ENCODE measurements at places on chromosomes 6 and 20.

DNA sequence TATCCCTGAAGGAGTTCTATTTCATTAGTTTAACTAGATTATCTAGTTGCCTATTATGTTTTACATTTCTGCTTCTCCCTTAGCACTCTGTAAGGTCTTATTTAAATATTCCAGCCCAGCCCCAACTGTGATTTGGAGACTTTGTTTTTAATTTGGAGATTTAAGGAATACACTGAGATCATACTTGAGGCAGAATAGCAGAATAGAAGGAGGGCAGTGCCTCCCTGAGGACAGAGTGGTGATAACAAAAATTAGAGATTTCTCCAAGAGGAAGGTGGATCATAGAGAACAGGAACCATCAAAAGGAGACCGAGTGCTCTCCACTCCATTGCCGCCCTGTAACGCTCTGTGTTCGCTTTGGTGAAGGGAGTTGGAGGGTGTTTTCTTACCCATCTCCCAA lies 14.8 kb upstream of the CD164 start:
- peak; percentile 8 for DNase-seq

DNA sequence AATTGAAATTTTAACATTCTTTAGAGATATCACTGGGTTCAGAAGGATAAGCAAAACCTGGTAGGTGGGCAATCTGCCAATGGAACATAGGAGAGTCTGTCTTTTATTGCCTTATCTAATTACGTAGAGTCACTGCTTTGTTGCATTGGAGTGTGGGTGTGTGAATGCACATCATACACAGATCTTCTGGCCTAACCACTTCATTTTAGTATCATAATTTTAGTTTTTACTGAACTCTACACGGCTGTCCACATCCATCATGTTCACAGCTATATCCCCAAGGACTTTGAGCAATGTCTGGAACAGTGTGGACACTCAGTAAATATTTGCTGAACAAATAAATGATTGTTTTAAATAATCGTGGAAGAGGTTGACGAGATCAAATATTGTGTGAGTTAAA lies 104.6 kb upstream of the AKIRIN2 start:
- DNase-seq, result no peak

GRCh38 chr6:113636357-113636824 lies 220.8 kb upstream of the MARCKS start:
- DNase-seq, result no peak

DNA sequence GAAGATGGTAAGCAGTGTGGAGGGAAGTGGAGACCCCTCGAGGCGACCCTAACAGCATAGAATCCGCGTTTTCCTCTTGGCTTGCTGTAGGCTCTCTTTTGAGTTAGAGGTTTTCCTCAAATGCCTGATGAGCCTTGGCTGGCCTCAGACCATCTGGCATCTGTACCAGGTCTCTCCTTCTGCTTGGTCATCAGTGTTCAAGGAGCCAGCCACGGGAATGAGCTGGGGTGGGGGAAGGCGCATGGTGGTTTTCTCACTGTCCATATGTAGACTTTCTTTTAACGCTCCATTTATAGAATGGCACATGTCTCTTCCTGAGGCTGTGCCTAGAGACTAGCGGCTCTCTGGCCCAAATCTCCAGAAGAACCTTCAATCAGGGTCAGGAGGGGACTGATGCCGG lies 8.1 kb upstream of the GUCA1A start:
- DNase-seq, result no peak

- DNase-seq, result no peak
These were observed 149.0 kb downstream of the EYS start for GRCh38 chr6:65558071-65558470.

- no peak for DNase-seq
These were observed 165.3 kb upstream of the PREP start for GRCh38 chr6:105568142-105568541.

DNA sequence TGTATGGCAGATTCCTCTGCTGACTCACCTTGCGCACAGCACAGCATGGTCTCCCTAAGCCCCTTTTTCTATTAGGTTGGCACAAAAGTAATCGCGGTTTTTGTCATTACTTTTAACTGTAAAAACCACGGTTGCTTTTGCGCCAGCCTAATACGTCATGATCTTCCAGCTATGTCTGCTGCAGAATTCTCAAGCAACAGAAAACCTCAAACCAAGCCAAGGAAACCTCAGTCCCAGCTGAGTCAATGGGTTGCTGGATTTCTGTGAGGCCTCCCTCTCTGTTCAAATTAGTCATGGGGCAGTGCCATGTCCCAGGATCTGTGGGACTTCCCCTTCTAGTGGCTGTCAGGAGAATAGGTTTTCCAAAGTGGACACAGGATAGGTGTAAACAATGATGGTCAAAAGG lies 15.7 kb upstream of the ENPP1 start:
- no peak for DNase-seq

DNA sequence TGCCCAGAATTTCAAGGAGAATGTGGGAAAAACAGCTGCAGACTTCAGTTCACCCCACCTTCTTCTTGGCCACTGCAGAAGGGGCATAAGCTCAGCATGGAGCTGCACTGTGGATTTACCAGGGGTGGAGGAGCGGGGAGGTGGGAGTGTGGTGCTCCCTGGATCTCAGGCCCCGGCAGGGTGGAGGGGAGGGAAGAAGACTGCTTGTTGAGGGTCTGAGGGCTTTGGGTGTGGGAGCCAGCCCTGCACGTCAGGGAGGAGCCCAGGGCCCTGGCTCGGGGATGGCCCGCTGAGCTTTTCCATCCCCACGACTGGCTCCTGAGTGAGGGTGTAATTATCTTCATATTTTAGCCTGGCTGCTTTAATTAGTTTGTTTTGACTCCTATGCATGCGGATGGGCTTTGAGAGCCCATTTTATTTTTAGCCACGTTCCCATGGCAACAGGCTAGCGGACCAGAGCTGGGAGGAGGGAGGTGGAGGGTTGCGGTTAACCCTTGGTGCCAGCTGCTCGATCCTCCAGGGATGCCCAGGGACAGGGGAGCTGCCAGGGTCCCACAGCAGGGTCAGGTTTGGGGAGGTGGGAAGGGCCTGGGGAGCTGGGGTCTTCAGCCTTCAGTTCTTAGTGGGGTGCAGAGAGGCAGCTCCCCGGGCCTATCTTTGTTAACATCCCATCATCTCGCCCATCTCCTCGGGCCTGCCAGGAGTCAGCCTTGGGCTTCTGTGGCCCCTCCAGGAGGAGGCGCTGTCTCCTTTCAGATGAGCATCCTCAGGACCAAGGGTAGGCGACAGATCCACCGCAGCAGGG lies 68.2 kb downstream of the RAB44 start:
- peak; percentile 65 for DNase-seq

GRCh38 chr6:81938991-81939732 lies 186.7 kb upstream of the TENT5A start:
- DNase-seq, result no peak

DNA sequence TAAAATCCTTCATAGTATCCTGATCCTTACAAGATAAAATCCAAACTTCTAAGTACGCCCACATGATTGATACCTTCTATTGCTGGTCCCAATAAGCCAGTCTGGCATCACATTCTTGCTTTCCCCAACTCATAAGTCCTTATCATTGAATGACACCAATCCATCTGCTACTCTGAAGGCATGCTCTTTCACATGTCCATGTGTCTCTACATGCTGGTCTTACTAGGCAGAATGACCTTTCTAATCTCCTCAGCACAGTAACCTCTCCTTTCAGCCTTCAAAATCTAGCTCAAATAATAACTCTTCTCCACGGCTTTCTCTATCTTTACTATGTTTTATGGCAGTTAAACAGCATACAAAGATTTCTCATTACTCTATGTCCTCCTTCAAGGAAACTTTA lies 71.1 kb downstream of the ASCC3 start:
- DNase-seq, result no peak

DNA sequence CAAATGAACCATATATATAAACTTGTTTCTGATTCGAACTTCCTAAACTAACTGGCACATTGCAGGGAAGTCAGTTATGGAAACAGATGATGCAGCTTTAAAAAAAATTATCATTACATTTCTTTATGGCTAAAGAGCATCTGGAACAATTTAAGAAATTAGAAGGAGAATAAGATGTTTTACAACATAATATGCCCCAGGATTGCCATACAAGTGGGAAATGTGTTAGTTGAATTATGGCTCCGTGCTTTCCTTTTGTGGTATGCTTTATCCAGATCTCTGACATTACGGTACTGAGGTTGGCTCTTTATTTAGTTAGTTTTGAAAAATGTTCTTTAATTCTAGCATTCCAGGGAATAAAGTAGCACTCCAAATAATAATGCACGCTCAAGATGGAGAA lies 343.0 kb upstream of the ZFP64 start:
- no peak for DNase-seq

- DNase-seq, result no peak
These were observed 126.5 kb downstream of the REV3L start for GRCh38 chr6:111356551-111356950.

DNA sequence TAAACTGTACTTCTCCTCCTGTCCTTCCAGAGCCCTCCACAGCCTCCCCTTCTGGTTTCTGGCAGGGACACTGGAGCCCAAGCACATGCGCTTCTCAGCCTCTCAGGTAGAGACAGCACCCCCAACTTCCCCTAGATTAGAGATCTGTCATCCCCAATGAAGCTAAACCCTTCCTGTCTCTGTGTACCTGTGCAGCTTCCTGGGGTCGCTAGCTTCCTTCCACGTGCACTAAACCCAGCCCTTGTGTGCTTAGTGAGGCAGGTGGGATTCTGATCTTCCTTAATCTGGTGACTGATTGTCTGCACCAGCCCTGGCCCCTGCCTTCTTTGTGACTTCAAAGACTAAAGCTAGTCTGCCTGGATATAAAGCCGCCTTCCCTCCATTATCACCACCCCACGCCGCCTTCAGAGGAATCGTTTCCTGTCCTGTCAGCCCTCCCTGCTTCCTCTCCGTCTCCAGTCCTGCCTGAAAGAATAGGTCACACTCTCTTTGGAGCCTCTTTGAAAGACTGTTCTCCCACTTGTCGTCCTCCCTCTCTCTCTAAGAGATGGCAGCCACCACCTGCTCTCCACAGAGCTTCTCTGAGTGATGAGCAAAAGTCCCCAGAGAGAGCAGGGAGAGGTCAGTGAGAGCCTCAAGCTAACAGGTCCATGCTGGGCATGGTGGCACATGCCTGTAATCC lies 27.5 kb downstream of the CAPN11 start:
- no peak for DNase-seq

DNA sequence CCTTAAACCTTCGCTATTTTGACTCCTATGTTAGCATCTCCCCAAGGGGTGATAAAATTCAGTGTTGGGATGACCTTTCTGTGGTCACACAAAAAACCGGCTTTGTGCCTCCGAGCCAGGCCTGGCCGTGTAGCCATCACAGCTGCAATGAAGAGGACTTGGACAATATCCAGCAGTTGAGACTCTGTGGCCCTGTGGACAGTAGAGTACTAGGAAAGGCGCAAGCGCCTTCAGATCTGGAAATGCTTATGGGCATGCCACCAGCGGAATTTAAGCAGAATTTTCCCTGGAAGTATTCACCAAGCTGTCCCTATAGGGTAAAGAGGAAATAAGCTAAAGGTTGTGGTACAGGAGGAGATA lies 63.3 kb upstream of the SLC2A12 start:
- DNase-seq, result no peak

DNA sequence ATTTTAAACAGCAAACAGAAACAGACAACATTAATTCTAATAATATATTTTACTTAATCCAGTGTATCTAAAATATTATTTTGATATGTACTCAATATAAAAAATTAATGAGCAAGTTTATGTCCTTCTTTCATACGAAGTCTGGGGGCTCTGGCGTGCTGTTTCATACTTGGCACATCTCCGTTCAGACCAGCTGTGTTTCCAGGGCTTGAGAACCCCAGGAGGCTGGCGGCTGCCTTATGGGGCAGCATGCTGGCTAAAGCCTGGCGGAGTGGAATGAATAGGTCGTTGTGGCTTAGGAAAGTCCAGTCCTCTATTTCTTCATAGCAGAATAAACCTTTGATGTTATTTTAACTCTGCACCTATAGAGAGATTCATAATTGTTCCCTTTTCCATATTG lies 43.3 kb downstream of the DUSP22 start:
- DNase-seq, result no peak

GRCh38 chr6:97068211-97068610 lies 143.7 kb downstream of the KLHL32 start:
- peak; percentile 30 for DNase-seq

- peak; percentile 31 for DNase-seq
These were observed 20.9 kb upstream of the POM121L2 start for GRCh38 chr6:27332692-27333641.

DNA sequence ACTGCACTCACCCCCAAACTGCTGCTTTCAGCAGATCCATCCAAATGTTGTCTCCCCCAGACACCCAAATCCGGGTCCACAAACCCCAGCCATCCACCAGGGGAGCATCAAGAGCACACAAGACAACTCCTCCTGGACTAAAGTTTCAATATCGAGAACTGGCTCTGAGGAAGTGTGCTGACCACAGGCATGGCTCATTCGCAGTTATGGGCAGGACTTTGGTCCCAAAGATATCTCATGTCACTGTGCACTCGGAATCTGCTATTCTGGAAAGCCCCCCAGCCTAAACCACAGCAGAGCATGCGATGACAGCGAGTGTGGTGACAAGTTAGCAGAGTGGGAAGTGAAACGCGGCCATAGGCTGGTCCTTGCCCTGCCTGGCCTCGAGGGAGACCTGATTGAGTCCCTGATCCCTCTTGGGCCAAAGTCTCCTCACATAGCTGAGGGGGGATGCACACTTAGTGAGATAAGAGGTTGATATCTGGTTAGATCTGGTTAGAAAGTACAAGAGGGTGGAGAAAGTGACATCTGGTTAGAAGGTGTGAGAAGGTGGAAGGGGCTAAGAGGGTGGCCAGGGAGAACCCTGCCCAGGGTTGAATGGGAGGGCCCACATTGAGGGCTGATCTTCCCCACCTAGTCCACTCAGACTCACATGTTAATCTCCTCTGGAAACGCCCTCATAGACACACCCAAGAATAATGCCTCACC lies 149.7 kb downstream of the MRPL14 start:
- no peak for DNase-seq

DNA sequence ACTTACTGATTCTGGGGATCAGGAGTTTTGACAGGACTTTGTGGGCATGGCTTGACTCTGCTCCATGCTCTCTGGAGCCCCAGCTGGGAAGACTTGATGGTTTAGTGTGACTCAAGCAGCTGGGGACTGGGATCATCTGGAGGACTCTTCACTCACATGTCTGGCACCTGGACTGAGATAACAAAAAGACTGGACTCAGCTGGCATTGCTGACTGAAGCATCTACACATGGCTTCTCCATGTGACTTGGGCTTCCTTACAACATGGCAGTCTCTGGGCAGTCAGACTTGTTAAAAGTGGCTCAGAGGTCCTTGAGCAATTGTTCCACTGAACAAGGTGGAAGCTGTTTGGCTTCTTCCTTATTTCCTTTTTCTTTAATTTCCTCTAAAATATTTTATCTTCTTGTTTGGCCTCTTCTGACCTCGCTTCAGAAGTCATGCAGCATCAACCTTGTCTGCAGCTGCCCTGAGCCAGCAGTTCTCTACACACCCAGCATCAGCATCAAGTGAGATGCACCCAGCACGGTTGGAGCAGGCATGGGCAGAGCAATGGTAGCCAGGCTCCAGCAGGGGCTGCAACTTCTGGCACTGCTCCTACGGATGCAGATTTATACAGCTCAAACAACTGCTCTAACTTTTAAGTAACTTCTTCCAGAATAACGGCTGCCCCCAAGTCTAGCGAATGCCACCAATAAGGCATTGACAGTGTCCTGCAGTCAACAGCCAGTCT lies 5.6 kb upstream of the HM13 start:
- DNase-seq, result no peak

All from DMS79 treated with DMSO at 0.1 percent for 48 hours (cell line).